ENCODE measurements at places on chromosomes 12 and 14.

GRCh38 chr14:54642801-54643695, 76.1 kb downstream of the SAMD4A start:
- no peak for DNase-seq

DNA sequence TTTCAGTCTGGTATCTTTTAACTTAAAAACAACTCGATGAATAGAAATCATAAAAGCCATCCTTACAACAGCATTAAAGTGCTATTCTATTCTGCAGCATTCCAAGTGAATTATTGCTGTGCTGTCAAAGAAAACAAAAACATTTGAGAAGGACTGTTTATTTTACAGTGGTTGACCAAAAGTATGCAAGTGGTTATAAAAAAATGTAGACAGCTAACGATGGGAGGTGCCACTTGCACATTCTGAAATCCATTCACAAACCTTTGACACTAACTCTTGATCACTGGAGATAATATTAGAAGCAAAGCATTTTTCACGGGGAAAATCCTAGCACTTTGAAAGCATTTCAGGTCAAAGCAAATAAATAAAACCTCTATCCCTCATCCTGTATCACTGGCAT, 55.6 kb downstream of the HMGA2 start:
- no peak for DNase-seq

DNA sequence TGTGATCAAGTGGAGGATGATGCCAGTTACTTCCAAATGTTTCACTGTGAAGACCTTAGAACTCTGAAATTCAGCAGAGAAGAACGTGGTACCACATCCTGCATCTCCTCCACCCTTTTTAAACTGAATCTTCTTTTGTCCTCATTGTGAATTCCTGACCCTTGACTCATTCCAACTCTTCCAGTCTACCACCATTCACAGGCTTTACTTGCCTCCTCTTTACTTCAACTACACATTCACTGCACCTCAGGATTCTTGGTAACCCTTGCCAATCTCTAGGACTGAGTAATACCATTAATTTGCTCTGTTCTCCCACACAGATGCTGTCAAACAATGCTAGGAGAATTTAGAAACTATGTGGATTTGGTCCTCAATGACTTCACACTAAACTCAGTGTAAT, 37.3 kb downstream of the PPP1R12A start:
- no peak for DNase-seq

GRCh38 chr12:13422291-13422690, 225.8 kb downstream of the EMP1 start:
- DNase-seq = no peak

DNA sequence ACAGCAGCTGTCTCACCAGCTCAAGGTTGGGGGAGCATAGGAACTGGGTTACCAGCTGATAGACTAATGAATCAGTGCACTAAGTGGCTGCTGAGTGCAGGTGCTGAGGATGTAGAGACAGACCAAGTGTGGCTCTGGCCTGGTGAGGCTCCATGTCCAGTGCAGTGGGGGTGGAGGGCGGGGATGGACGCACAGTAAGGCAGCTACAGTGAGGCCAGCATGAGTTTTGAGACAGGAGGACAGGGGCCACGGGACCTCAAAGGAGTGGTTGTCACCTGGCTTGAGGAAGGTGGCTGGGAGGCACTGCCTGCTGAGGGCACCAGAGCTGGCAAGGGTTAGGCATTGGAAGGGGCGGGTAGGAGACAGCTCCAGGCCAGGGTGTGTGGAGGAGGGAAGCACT, 37.0 kb downstream of the SYNE3 start:
- no peak for DNase-seq

DNA sequence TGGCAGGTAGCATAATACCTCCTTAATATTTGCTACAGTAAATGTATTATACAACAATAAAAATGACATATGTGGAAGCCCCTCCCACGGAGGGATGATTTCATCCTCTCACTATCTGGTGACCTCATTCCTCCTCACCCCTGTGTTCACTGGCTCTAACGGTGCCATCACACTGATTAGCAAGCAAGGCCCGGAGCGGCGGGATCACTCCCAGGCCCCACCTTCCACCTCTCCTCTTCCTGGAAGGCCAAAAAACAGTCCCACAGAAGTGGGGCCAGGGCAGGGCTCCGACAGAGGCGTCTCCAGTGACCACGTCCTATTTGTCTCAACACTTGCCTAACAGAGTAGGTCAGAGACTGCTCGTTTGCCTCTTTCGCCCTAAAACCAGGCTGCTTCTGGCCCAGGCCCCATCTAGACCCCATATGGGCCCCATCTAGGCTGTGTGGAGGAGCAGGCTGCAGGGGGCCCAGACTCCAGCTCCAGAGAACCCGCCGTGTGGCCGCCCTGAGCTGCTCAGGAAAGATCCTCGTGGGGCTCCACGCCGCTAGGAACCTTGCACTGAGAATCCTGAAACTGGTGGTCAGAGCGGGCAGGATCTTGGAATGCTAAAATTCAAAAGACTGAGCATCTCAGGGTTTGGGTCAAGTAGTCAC, 3.7 kb downstream of the SELPLG start:
- no peak for DNase-seq

GRCh38 chr14:86013641-86014040, 483.7 kb downstream of the FLRT2 start:
- DNase-seq = no peak

- no peak for DNase-seq
Measured at GRCh38 chr12:120814903-120815429, 89.2 kb downstream of the SPPL3 start.

DNA sequence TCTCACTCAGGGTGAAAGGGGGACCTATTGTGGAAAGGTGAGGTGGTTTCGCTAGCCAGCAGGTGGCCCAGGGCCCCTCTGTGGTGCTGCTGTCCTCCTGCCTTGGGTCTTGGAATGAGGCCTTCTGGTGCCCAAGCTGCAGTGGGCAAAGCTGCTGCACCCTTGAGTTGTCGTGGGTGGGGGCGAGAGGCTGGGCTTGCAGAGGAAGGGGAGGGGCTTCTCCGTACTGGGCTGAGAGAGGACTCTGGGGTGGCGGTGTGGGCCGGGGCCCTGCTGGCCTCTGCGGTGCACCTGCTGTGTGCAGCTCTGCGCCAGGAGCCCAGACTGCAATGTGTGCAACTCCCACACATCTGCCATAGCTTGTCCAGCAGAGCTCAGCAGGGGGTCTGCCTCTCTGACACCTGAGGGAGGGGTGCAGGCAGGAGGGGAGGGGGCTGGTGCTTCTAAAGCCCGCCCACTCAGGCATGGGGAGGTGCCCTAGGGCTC, 145.8 kb downstream of the KIF26A start:
- DNase-seq = no peak

GRCh38 chr14:99608591-99608990, 4.6 kb upstream of the CCDC85C start:
- DNase-seq = no peak

DNA sequence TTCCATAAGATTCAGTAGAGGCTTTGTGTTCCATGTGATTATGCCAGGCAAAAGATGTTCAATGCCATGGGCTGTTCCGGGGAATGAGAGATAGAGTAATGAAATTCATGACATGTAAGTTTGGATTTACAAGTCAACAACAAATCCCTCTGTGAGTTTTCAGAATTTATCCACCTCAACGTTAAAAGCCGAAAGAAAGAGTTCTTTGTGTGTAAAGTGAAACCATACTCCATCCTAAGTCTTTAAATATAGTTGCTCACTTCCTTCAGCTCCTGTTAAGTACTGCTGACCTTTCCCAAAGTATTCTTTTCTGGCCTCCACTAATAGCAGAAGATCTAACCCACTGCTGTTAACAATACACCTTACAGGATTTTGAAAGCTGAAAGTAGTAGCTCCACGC, 190.0 kb downstream of the TMX1 start:
- DNase-seq = no peak

GRCh38 chr12:80187660-80188090, 88.3 kb downstream of the OTOGL start:
- no peak for DNase-seq

DNA sequence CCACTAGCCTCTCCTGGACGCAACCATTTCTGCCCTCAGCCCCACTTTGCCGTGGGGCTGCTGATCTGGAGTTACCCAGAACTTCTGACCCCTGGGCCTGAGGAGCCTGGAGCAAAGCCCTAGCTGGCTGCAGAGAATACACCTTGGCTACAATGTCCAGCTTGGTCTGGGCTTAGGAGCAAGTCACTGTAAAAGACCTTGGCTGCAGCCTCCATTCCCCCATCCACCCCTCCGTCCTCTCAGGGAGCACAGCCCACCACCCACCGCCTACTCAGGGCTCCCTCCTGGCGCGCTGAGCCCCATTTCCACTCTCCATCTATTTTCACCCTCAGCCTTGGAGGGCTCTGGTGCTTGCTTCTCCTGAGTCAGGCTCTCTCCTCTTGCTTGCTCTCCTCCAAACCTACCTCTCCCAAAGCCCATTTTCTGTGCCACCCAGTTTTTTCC, 42.9 kb downstream of the ERH start:
- DNase-seq = no peak

GRCh38 chr12:103334466-103334865, 161.3 kb downstream of the C12orf42 start:
- no peak for DNase-seq

- DNase-seq = no peak
Measured at GRCh38 chr14:104226421-104227383, 88.3 kb downstream of the KIF26A start.

DNA sequence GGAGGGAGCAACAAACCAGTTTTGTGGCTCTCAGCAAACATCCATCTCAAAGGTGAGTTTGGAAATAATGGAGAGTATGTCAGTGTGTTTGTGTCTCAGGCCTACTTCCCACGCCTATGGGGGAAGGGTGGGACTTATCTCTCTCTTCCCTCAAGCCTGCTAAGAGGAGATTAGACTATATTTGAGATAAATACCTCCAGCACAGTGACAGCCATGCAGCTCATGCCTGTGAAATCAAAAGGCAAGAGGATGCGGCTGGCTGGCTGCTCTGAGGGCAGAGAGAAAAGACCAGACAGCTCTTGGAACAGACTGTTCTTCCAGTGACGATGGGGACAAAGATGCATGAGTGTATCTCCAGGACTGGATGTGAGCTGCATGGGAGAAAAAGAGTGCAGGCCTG, 14.7 kb upstream of the POC1B start:
- DNase-seq = no peak

GRCh38 chr14:81120501-81120900, 100.3 kb downstream of the GTF2A1 start:
- DNase-seq = no peak

GRCh38 chr14:32202491-32202997, 525 bp downstream of the RNU6-8 start:
- DNase-seq = no peak

GRCh38 chr12:91191513-91192111, 9.0 kb upstream of the DCN start:
- no peak for DNase-seq

DNA sequence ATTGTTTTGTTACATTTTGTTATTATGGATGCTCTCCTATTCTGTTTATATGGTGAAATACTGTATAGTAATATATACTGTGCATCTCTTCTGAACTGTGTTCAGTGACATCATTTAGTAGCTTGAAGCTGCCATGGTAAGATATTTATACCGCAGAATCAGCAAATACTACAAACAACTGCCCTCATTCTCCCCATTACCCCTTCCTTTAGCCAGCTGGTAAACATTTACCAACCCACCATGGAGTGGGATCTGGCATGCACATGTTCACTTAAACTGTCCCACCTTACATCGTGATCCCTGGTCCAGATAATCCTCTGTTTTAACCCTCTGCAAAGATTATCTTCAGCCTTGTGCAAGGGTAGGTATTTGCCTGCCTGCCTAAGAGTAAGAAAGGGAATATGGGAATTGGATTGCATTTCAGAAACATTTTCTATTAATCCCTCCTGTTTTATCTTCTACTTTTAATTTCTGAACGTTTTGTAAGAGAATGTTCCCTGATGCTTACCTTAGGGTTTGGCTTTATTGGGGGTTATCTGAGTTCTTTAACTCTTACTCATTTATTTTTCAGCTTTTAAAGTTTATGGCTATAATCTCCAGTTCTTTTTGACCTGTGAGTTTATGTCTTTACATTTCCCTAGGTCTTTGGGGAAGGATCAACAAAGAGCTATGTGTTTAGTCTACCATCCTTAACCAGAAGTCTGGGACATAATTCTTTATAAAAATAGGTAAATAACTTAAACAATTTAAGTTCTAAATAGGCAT, 46.5 kb downstream of the FBXO34 start:
- no peak for DNase-seq

All from GM18507 (cell line).